ENCODE measurements at places on chromosomes 1 and 21.

GRCh38 chr1:160154790-160155189 is 3.4 kb downstream of the ATP1A4 start:
- no peak for DNase-seq

DNA sequence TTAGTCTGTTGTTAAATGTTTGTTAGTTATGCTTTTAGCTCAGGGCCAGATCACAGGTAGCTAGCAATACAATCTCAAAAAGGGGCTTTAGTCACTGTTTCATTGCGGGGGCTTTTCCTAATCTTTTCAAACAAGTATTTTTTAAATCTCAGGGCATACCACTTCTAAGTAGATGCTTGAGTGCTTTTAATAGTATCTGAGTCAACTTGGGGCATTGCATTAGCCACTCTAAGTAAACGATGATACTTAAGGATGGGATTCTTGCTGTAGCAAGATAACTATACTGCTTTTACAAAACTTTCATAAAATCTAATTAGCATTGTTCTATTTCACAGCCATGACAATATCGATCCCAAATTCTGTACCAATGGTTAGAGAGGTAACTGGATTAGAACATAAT is 11.6 kb downstream of the CDC42BPA start:
- DNase-seq, result no peak

DNA sequence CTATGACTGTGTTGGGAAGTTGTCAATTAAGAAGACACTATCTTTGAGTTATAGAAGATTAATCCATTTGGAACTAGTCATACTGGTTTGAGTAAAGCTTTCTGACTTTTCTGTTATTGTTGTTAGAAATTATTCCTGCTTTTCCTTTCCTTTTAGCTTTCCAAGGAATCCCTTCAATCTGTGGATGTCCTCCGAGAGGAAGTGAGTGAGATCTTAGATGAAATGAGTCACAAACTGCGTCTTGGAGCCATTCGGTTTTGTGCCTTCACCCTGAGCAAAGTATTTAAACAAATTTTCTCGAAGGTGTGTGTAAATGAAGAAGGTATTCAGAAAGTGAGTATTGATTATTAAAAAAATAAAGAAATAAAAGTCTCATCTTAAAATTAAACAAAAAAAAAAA is 19.3 kb downstream of the GNPAT start:
- no peak for DNase-seq

- no peak for DNase-seq
Observed at GRCh38 chr1:176110203-176110602, 96.9 kb downstream of the COP1 start.
